NCI-H510A treated with DMSO at 0.1 percent for 48 hours (cell line): ENCODE measurements at places on chromosomes 1 and 21.
A peak's percentile ranks its signal among the peaks of the same experiment; 100 is the strongest.

GRCh38 chr1:53505401-53505800 lies 46.2 kb downstream of the DMRTB1 start:
- DNase-seq: no peak

- no peak for DNase-seq
Measured at GRCh38 chr1:245946905-245947304, 560.2 kb downstream of the SMYD3 start.

DNA sequence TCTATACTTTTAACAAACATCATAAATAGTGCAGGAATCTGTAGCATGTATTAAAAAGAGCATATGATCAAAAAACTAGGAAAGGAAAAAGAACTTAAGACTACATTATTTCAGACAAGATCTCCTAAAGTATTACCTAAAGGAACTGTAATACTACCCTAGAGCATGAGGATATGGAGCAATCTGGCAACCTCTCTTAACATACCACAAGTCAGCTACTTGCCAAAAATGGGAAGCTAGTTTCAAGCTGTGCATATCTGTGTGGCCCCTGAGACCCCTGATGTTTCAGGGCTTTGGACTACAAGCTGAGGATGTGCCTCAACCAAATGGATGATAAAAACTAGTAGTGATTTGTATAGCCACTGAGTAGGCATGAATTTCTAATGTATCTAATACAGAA lies 525.6 kb downstream of the PTBP2 start:
- no peak for DNase-seq

DNA sequence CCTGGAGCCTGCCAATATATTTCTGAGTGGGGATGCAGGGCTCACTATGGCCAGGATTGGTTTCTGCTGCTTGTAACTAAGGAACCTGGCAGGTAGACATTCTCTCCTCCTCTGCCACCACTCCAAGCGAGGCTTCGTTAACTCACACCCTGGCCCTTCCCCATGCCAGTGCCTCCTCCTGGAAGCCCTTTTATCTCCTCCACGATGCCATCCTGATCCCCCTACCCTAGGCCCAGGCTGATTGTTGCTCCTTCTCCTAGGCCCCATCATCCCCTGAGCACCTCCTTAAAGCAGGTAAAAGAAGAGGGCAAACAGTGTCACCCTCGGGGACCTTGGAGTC lies 118.5 kb downstream of the DMRTB1 start:
- DNase-seq: no peak

GRCh38 chr21:33374080-33374449 lies 29.1 kb upstream of the IFNGR2 start:
- no peak for DNase-seq

- DNase-seq: peak; percentile 66
Measured at GRCh38 chr1:167722152-167722869, 529 bp downstream of the MPZL1 start.

DNA sequence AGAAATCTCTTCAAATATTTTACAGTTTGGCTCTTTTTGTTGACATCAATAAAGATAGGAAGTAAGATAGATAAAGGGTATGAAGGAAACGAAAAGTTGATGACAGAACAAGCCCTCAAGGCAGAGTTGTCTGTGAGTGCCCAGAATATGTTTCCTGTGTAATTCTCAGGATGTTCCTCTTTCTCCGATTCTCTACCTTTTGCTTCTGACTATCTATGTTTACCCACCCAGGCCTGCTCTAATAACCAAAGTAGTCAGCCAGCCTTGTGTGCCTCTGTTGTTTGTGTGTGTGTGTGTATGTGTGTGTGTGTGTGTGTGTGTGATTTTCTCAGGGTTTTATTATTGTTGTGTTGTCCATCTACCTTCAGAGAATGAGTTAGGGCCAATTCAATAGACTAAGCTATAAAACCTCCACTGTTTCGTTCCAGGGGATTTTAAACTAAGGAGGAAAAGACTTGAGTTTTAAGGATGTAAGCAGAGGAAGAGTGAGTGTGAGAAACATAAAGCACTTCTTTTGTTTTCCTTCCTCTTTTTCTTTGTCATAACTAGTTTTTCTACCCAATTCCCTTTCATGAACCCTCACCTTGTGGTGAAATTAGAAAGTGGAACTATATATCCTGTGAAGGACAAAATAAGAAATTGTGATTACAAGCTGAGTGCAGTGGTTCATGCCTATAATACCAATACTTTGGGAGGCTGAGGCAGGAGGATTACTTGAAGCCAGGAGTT lies 627.4 kb upstream of the NR5A2 start:
- DNase-seq: no peak

DNA sequence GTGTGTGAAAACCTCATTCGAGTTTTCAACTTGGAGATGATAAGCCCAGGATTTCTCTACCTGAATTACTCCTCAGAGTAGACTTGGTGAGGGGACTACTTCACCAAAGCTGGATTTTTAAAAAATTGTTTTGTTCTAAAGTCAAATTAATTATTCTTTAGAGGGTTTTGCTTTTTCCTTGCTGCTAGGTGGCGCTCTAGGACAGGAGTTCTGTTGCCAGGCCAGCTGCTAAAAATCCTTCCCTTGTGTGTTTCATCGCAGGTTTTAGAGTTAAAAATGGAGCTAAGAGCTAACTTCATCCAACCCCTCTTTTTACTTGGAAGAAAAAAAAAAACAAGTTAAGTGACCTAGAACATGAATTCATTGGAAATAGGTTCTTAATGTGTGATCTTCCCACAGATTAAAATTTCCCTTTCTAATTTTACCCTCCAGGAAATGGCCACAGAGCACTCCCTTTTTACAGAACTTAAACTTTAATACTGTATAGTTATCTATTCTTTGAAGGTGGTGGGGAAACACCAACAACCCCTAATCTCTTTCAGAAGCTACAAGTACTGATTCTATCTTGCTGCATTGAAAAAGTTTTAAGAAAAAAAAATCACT lies 36.7 kb upstream of the FAM163A start:
- peak; percentile 87 for DNase-seq

DNA sequence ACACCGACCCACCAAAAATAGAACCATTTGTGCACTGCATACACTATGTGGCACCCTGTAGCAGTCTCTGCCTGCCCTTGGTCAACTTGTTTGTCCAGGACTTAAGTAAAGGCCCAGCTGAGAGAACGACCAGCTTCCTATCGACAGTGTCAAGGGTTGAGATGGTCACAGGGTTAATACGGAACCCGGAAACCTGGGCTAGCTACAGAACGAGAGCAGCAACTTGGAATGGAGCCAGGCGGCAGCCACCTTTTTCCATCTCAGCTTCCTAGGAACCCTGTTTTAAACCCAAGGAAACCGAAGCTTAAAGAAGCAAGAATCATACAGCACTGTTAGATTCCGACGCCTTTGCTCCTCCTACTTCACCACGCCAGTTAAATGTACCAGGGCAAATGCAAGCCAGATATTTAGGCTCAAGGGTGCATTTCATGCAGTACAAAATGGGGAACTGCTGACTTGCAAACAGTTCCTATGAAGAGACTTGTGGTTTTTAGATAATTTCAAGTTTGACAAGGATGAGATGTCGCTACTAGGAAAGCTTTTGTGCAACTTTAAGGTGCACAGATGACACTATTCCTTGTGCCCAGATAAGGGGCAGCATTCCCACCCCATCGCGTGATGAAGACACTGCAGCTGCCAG lies 35.5 kb downstream of the SLC66A1 start:
- DNase-seq: no peak
